Activated CD4-positive, alpha-beta T cell treated with anti-CD3 and anti-CD28 coated beads, Interleukin-2, amount 10 ng/mL, durations not matched to agents 24 days and 14 days (primary cell): ENCODE measurements at places on chromosomes 1 and 21. TPM values are rescaled to one million over a fixed set of nuclear protein-coding genes. Genes with fewer than 3 reads are reported as not detected.

SPRR2F gene
- total RNA-seq, result not detected in 2 replicates

B3GALT5 gene
- not detected in 2 replicates for total RNA-seq

LGR6 gene
- not detected in 2 replicates for total RNA-seq

MNDA gene
- total RNA-seq, result not detected in 2 replicates

MTARC2 gene
- total RNA-seq, result not detected in 2 replicates
